Posterior vena cava (tissue), 2 donors: ENCODE measurements at places on chromosomes 11 and 22. TPM values are rescaled to one million over a fixed set of nuclear protein-coding genes. Genes with fewer than 3 reads are reported as not detected.

Gene SAA2
- 41.4 TPM for total RNA-seq

Gene MMP7
- total RNA-seq = not detected

DNA sequence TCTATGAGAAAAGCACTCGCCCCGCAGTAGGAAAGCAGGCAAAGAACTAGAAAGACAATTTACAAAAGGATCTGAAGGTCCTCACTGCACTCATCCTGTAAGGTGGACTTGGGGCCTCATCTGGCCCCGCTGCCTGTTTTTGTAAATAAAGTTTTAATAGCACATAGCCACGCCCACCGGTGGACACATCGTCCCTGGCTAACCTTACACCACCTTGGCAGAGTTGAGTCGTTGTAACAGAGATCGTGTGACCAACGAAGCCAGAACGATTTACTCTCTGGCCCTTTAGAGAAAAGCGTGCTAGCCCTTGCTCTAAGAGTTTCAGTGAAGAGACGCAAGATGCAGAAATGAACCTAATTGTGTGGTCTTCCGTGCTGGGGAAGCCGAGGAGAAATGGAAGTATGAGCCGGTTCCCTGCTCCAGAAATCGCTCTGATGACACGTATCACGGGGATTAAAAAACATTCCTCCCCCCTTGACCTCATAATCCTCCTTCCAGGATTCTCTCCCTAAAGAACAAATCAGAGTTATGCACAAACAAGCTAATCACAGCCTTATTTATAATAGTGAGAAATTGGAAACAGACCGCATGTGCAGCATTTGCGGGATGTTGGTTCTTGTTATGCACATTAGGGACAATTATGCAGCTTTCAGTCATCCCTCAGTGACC, 80.1 kb downstream of the CDKN1C start:
- DNase-seq = peak; percentile 44

DNA sequence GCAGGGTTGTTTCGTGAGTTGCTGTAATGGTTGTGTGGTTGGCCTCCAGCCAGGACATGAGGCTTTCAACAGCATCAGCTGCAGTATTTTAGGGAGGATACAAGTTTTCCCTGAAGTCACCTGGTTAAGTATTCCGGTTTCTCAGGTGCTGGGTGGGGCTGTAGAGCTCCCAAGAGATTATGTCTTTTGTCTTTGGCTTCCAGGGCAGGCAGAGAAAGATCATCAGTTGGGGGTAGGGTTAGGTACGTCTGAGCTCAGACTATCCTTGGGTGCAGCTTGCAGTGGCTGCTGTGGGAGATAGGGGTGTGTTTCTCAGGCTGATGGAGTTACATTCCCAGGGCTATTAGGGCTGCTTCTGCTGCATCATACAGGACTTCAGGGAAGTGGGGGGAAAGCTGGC, 47.5 kb upstream of the MRGPRX1 start:
- no peak for DNase-seq

GRCh38 chr11:121886005-121886734, 229.8 kb downstream of the BLID start:
- DNase-seq = no peak

Gene ACRV1
- total RNA-seq = not detected

GRCh38 chr11:123231777-123232176, 36.7 kb upstream of the CLMP start:
- DNase-seq = no peak
